ENCODE measurements at places on chromosomes 6 and 20. TPM values are rescaled to one million over a fixed set of nuclear protein-coding genes. Genes with fewer than 3 reads are reported as not detected.

SLC35B3 gene
- 21.2 TPM for total RNA-seq

SLC32A1 gene
- not detected for total RNA-seq

SLA2 gene
- not detected for total RNA-seq

ACSS1 gene
- total RNA-seq, result 3.6 TPM

C6orf58 gene
- under 0.01 TPM for total RNA-seq

TSPO2 gene
- total RNA-seq, result not detected

CUL7 gene
- total RNA-seq, result 49.3 TPM

ELOVL2 gene
- total RNA-seq, result 3.9 TPM

VTA1 gene
- 24.9 TPM for total RNA-seq

SLC26A8 gene
- total RNA-seq, result 0.14 TPM

VIP gene
- not detected for total RNA-seq

SLC17A5 gene
- 48.1 TPM for total RNA-seq

RNASET2 gene
- 45.4 TPM for total RNA-seq

EMILIN3 gene
- under 0.01 TPM for total RNA-seq

SGK2 gene
- 0.28 TPM for total RNA-seq

SLC22A3 gene
- total RNA-seq, result 3.0 TPM

HLA-DOA gene
- total RNA-seq, result under 0.01 TPM

CEP85L gene
- total RNA-seq, result 12.7 TPM

SPATA25 gene
- 1.9 TPM for total RNA-seq

UBE2J1 gene
- 26.3 TPM for total RNA-seq

FAM83B gene
- total RNA-seq, result under 0.01 TPM

PPIL6 gene
- 6.9 TPM for total RNA-seq

SLC17A2 gene
- total RNA-seq, result not detected

SOBP gene
- 5.3 TPM for total RNA-seq

ALDH8A1 gene
- 0.46 TPM for total RNA-seq

SNX3 gene
- total RNA-seq, result 198 TPM

IYD gene
- total RNA-seq, result not detected

ARHGAP18 gene
- 15.6 TPM for total RNA-seq
